Stimulated activated CD8-positive, alpha-beta memory T cell treated with anti-CD3 and anti-CD28 coated beads, Interleukin-15, amount 100 ng/mL, for 4 hours (primary cell): ENCODE measurements at places on chromosomes 6 and 20.

GRCh38 chr6:54291146-54291545 lies 17.1 kb upstream of the TINAG start:
- no peak for DNase-seq

DNA sequence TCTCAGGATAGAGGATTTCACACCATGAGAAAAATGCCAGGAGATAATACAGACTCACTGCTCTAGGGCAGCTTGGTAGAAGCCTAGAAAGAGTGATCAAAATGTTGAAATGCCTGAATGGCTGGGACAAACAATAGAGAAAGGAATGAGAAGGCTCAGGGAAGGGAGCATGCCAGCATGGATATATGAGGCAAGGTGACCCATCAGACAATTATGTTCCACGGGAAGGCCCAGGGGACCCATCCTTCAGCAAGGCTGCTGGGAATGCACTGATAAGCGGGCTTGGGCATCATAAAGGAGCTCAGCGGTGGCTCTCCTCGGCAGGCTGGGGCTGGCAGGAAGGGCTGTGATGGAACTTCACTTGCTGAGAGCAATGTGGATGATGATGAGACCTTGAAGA lies 12.2 kb downstream of the HEBP2 start:
- no peak for DNase-seq

DNA sequence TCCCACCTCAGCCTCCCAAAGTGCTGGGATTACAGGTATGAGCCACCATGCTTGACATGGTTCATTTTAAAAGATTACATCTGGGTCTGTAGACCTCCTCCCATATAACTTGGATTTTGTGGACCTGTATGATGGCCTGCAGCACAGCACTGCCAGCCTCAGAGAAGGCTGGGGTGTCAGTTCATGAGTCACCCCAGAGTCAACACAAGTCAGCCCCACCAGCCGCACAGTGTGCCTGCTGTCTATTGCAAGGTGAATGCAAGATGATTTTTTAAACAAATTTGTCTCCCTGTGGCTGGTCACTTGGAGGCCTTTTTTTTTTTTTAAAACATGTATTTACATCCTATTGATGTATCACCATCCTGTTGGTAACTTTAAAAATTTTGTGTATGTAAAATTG lies 76.7 kb downstream of the RREB1 start:
- no peak for DNase-seq

DNA sequence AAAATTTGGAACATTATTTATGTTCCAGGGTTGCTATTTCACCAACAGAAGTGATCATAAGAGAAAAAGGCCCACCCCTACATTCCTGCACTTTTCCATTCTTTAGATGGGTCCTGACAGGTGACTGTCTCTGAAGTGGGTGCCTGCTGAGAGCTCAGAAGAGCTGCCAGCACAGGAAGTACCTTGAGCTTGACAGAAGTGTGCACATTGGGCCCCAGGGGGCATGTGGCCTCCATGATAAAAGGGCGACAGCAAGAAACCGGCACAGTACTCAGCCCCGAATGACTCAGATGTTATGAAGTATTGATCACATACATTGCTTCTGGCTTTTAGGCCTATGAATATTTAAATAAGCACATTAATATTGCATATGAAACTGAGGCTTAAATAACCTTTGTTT lies 150.4 kb downstream of the PCSK2 start:
- DNase-seq = no peak

DNA sequence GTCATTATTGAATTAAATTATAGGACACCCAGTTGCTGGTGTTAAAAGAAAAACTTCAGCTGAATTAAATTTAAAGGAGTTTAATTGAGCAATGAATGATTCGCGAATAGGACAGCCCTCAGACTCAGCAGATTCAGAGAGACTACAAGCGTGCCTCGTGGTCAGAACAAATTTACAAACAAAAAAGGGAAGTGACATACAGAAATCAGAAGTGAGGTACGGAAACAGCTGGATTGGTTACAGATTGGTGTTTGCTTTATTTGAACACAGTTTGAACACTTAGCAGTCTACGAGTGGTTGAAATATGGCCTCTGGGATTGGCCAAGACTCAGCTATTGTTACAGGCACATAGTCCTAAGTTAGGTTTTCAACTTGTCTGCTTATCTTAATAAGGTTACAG lies 25.8 kb upstream of the TNFRSF21 start:
- DNase-seq = no peak

DNA sequence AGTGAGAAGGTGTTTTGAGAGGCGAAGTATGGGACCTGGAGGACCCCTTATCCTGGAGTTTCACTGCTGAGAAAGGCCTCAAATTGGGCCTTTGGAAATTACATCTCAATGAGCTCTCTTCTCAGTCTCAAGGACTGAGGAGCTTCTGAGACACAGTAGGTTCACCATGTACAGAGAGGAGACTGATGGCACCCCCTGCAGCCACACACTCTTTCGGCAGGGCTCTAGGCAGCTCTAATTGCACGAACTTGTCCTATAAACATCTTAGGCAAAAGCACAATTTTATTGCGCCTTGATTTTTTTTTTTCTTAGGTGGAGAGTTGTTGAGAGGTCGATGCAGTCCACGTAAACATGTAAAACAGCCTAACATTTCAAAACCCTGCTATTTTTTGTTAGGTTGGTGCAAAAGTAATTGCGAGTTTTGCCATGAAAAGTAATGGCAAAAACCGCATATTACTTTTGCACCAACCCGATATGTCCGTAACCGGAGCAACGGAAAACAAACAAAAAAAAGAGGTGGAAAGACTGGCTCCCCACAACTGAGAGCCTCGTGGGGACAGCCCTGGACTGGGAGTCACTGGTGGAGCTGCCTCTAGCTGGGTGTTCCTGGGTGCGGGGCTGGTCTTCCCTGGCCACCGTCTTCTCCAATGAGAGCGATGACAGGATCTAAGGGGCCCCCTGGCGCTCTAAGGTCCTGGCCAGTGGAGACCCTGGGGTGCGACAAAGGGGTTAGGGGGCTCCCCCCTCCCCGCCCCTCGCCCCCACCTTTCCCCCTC lies 84.0 kb upstream of the EYA2 start:
- no peak for DNase-seq

GRCh38 chr20:25285091-25285647 lies 37.3 kb downstream of the PYGB start:
- no peak for DNase-seq

DNA sequence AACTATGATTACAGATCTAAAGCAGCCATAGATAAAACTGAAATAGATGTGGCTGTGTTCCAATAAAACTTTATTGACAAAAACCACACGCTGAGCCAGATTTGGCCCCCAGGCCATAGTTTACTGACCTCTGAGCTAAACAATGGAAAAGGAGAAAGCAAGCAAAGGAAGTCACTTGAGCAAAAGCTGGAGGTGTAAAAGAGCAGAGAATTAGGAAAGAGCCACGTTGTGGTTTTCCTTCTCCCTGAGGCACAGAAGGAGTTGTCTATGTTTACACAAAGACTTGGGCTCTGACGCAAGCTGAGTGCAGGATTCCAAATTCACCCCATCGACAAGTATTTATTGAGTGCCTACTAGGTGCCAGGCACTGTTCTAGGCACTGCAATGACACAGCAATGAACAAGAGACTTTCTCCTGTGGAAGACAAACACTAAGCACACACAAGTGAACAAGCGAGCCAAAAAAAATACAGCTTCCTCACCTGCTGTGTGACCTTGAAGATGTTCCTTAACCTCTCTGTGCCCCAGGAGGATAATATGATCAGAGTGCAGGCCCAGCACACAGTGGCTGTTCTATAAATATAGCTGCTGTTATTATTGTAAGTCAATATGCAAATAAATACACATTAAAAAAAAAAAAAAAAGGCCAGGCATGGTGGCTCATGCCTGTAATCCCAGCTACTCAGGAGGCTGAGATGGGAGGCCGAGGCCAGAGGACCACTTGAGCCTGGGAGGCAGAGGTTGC lies 75.4 kb upstream of the PTPN1 start:
- no peak for DNase-seq

DNA sequence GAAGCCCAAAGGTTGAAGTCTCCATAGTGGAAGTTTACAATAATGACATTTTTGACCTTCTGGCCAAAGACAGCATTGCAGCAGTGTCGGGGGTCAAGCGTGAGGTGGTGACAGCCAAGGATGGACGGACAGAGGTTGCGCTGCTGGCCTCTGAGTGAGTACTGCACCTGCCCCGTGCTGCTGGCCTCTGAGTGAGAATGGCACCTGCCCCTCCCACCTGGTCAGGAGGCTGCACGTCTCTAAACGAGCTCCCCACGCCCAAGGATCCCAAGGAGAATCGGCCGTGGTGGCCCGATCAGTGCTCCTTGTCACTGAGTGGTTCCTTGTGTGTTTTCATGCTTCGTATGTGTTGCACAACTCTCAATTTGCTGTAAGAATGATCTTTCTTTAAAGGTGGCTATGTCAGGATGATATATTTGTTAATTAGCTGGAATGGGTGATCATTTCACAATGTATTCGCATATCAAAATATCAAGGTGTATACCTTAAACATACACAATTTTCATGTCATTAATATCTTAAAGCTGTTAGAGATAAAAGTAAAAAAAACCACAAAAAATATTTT lies 40.4 kb downstream of the FRMD1 start:
- no peak for DNase-seq

- no peak for DNase-seq
Measured at GRCh38 chr20:34175079-34175478, 63.0 kb upstream of the EIF2S2 start.

GRCh38 chr6:109222848-109223247 lies 127.5 kb downstream of the CEP57L1 start:
- no peak for DNase-seq

DNA sequence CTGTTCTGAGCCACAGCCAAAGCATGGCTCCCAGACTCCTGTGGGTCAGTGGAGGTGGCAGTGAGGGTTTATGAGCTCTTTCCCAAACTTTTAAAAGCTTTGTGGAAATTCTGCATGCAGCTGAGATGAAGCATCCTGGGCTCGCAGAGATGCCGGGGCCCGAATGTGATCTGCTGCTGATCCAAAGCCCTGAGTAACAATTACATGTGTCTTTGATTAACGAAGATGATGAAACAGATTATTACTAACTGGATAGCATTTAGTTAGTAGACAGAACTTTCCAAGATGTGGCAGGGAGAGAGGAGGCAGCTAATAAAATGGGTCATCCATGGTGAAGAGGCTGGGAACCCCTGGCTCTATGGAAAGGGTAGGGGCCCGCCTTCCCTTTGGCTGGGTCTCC lies 43.9 kb upstream of the MDFI start:
- no peak for DNase-seq

GRCh38 chr20:62064770-62065673 lies 659 bp downstream of the TAF4 start:
- DNase-seq = no peak

DNA sequence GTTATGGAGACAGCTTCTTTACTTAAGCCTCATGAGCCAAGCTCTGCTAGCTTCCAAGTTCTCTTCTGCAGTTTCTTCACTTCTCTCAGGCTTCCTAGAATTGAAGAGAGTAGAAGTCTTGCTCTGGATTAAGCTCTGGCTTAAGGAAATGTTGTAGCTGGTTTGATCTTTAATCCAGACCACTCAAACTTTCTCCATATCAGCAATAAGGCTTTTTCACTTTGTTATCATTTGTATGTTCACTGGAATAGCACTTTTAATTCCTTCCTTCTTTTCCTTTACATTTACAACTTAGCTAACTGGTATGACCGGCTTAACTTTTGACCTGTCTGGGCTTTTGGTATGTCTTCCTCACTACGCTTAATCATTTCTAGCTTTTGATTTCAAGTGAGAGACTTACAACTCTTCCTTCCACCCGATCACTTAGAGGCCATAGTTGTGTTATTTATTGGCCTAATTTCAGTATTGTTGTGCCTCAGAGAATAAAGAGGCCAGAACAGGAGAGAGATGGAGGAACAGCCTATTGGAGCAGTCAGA lies 236.6 kb upstream of the BMP2 start:
- no peak for DNase-seq

GRCh38 chr20:33677991-33678702 lies 3.9 kb upstream of the NECAB3 start:
- DNase-seq = no peak

- no peak for DNase-seq
Measured at GRCh38 chr6:94713446-94713845, 863.9 kb upstream of the MANEA start.

- no peak for DNase-seq
Measured at GRCh38 chr6:144678844-144679243, 393.7 kb downstream of the UTRN start.
